Cortex of kidney (tissue), 1 donor: ENCODE measurements at places on chromosomes 5 and 9.

DNA sequence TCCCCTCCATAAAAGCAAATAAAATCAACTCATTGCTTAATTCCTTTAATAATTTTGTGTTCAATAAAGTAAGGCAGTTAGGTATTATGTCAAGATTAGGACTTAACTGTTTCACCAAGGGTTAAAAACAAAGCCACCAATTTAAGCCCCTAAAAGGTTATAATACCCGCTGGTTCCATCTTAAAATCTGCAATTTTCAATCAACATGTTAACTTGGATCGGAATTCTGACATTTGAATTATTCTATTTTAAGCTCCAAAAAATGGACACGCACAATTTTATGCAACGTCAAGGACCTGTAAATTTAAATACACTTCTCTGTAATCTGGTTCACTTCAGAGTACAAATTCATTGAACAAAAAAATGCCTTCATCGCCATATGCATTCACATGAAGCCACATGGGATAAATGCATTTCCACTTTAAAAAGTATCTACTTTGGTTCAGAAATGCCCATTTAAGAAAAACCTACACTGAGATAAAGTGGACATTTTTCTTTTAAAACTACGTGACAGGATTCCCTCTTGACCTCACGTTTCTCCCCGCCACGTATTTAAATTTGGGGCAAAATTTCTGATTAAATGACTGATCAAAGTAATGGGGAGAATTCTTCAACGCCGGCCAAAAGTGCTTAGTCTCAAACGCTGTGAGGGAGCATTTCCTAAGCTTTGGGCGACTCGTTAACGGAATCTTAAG, 721 bp downstream of the GIN1 start:
- DNase-seq: no peak

- DNase-seq: no peak
Measured at GRCh38 chr9:134339183-134339806, 13.0 kb downstream of the RXRA start.

- DNase-seq: no peak
Measured at GRCh38 chr5:169248996-169249395, 51.9 kb downstream of the SLIT3 start.

DNA sequence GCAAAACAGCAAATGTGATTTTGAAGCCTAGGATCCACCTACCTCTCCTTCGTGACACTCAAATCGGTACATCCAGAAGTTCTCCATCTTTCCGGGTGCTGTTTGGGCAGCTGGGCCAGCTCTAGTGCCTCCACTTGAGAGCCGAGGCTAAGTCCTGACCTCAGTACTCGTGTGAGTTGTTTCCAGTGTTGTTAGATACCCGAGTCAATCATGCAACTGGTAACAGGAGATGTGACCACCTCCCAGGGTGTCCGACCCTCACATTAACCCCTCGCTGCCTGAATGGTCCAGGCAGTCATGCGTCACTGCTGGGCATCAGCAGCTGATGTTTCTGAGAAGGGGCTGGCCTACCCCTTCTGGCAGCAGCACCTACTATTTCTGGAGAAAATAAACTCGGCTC, 170.3 kb downstream of the ENTREP1 start:
- no peak for DNase-seq

DNA sequence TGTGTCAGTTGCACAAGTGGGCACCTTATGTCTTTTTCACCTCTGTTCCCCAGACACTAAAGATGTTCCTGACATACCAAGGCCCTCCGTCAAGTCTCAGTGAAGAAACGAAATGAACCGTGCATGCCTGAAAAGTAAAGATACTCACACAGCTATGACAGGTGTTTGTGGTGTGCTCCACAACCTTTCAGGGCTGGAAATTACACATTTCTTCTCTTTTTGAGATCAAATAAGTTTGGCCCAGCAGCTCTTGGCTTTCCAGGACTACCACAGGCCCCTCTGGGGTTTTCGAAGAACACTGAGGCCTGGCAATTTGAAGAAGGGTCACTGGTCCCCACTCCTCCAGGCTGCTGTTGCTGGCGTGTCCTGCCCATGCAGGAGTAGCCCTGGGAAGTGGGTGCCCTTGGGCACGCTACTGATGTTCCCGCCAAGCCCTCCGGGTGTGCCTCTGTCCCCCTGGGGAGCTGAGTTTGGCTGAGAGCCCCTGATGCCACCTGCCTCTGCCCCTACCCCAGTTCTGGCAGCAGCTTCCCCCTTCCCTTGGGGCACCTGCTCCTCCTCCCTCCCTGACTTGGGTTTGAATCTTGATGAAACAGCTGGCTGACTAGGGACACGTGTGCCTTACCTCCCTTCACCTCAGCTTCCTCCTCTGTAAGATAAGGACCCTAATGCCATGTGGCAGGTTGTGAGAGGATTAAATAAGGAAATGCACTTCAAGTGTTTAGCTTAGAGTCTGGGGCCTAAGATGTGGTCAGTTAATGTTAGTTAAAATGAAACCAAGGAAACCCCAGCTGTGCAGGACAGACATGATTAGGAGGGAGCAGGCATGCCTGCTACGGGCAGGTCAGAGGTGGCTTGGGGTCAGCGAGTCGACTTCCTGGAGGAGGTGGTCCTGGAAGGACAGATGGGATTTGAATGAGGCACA, 49.1 kb upstream of the GADD45G start:
- DNase-seq: no peak
